ENCODE measurements at places on chromosomes 7 and 10.

GRCh38 chr10:132117636-132118190, 52.0 kb downstream of the JAKMIP3 start:
- no peak for DNase-seq

- DNase-seq = peak; percentile 68
These were observed 162.6 kb upstream of the AKR1E2 start for GRCh38 chr10:4663162-4663992.

DNA sequence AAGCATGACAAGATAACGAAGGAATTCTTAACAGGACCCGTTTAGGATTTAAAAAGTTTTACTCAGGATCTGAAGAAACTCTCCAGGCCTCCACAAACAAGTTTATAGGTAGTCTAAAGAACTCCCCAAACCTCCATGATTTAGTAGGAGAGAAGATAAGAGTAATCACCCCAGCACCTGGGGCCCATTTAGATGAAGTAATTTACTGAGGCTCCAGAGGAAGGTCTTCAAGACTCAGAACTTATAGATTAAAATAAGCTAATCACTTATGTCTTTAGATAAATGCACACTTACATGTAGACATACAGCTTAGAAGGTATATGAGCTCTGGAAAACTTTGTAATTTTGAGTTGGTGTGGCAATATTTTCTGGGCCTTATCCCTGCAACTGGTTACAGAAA, 123.8 kb downstream of the HBP1 start:
- no peak for DNase-seq

DNA sequence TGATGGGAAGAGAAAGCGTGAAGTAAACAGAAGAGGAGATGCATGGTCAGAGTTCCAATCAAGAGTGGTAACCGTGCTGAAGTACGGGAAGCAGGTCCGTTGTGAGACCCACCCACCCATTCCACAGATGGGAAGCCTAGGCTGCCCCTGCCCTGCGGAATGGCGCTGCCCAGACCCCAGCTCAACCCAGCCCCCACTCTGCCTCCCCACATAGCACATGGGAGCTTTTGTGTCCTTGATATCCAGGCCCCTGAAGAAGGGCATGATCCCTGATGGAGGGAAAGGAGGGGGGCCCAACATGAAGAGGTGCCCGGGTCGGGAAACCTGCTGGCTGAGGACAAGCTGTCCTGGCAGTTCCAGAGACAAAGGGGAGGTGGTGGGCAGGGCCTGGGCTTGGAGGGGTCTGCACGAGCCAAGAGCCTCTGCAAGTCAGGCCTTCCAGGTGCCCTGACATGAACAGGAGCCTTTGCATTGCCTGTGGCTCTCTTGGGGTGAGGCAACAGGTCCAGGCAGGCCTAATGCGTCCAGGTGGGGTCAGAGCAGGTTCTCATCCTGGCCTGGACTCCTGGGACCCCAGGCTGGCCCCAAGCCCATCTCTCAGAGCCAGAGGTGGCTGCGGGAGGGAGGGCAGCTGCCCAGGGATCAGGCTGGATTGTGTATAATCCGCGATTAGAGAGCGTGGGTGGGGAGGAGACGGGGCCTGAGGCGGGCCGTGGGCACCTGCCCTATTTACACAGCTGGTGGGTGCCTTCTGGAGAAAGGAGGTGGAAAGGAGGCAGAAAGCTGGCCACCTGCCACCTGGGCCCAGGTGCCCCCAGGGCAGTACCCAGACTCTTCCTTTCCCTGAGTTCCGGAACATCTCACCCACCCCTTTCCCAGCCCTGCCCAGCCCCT, 23.5 kb downstream of the YKT6 start:
- DNase-seq = no peak

GRCh38 chr7:158121441-158122045, 466.1 kb downstream of the PTPRN2 start:
- no peak for DNase-seq

GRCh38 chr7:98881561-98882315, 3.4 kb downstream of the TRRAP start:
- no peak for DNase-seq

DNA sequence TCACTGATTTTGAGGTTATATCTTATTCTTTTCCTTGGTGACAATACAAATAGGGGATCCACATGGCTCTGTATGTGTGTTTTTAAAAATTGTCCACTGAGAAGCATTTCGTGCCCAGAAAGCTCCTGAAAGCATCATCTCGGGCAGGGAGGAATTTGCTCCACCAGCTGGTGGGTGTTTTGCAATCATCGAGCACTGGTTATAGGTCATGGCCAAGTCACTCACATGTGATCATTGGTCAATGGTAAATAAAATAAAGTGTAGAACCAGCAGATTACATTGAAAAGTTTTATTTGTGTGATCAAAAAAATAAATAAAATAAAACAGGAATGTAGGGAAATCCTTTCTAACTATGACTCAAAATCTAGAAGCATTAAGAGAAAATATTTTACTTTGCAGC, 23.0 kb upstream of the SNX13 start:
- DNase-seq = peak; percentile 55

DNA sequence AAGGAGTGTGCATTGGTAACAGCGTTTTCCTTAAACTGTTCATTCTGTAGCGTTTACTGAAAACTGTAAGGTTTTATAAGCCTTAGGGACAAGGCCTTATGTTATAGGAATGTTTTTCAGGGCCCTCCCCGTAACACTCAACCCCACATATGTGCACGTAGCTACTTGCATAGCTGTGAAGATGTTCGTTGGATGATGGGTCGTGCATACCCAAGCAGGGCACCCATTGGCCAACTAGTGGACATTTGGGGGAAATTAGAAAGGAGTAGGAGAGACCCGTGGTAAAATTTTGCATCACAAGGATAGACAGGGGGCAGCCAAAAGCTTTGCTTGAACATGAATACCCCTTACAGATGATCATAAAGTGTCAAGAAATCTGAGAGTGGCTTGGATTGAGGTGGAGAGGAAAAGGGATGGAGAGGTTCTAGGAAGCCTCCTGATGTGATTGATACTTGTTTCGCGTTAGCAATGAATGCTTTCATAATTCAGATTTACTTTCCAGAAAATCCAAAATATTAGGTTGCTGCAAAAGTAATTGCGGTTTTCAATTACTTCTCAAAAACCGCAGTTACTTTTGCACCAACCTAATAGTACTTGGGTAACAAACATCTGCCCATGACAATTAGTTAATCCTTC, 878 bp downstream of the SEC61A2 start:
- DNase-seq = peak; percentile 55

DNA sequence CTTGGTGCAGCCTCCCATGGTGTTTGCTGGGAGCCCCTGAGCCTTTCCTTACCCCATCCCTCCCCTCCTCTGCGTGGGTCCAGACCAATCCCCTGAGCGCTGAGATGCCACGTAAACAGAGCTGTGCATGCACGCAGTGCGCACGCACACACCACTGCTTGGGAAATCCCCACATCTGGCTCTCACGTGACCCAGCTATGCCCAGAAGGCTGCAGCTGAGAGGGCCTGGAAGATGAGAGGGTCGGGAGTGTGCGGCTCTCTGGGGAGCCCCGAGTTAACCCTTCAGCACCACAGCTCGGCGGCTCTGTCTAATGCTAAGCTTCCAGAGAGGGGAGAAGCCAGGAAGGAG, 177.2 kb downstream of the SH3PXD2A start:
- DNase-seq = peak; percentile 90

GRCh38 chr7:50372923-50373322, 68.4 kb downstream of the IKZF1 start:
- DNase-seq = no peak

DNA sequence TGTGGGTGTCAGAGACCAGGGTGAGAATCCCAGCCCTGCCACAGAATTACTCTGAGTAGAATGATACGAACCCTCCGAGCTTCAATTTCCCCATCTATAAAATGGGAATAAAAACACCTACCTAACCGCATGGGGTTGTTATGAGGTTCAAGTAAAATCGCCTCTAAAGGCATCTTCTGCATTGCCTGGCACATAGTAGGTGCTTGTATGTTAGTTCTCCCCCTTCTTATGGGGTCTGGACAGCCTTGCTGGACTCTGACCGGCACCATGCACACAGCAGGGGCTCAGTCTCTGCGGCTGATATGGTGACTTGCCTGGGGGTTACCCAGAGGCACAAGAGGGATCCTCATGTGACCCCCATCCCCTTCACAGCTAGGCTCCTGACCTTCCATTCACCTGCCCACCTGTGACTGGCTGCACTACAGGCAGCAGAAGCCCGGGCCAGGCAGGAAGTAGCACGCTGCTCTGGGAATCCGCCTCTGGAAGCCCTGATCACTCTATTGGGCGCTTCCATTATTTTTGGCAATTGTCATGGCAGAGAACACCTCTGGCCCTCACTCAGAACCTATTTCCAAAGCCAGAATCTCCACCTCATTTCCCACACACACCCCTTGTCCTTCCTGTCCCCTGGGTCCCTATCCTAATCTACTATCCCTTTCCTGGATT, 6.0 kb downstream of the SH3PXD2A start:
- DNase-seq = no peak

- no peak for DNase-seq
These were observed 243.1 kb downstream of the ARL4A start for GRCh38 chr7:12930534-12930933.

DNA sequence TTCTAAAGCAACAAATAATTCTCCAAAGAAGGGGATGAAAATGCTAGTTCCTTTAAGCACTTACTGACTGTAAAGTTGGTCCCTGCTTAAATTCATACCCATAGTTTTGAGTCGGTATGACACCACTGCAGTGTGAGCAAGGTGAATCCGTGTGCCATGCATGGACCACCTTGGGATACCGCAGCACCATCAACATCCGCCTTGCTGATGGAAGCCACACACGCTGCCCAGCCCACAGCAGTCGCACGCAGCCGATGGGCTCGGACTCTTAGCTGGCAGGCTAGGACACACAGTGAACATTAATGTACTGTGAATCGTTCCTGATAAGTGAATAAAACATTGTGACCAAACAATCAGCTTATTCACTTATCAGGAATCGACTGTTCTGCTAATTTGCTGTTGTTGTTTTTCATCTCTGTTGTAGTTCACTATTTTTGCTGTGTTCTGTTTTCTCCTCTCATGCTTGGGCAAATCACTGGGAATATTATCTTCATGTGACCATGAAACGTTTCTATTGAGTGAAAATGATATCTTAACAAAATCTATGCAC, 275.5 kb downstream of the USP6NL start:
- no peak for DNase-seq

DNA sequence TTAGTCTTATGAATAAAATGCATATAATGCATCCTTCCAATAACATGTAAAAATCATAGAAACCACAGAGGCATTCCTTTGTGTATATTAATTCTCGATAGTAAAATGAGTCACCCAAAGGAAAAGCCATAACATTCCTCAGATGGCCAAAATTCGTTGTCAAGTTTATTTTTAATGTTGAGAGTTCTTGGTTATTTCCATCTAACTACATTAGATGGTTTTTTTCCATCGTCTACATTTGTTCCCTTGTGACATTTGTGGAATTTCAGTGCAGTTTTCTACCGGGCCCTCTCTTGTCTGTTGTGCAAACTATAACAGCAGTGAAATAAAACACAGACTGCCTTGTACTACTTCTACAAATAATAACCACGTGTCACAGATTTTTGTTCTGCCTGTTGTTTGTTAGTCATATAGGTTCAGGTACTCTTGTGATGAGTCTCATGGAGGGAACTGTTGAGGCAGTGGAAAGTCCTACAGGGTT, 54.7 kb upstream of the CCAR1 start:
- DNase-seq = no peak

DNA sequence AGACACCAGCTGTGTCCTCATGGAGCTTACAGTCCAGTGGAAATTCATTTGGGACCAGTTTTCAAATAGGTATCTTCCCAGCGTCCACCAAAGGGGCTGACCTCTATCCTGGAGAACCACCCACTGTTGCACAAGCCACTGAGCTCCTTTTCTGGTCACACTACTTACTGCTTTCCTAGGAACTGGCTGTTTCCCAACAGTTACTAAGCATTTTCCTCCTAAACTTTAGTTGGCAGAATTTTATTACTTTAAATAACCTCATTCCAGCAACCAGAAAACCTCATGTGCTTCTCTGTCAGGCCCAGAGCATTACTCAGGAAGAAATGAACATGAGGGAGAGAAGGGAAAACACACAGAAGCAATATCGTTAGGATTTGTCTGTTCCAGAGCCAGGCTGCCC, 183.1 kb downstream of the GPAM start:
- DNase-seq = no peak

DNA sequence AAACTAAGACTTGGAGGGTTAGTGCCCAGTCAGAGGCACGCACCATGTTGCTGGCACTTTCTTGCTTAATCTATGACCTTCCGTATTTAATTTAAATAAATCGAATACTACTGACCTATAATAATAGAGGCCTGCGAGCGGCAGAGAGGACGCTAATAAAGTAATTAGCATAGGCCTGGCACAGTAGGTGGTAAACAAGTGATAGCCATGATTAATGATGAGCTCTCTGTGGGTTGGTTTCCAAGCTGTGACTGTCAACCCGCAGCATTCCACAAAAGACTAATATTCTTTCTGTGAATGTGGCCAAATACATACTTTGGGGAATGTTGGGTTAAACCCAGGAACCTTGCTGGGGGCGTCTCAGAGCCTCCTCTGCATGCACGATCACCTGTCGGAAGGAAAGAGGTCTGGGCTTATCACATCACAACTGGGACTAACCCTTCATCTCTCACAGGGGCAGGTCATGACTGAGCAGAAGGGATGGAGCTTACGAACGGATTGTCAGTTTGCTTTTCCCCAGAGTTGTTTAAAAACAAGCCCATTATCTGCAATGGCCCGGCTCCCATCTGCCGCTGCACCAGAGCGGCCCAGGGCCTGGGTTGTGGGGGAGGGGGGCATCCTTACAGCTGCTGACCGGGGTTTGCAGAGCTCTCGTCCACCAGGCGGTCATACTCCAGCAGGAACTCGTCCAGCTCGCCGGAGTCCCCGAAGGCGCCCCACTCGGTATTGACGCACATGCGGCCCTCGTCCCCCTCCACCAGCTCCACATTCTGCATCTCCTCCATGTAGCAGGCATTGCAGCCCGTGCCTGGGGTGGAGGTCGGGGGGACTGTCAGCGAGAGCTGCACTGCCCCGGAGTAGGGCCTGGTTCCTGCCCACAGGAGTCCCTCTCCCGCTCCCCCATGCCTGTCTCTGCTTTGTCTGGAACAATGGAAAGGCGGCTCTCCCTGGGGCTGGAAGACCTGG, 6.2 kb upstream of the MYL7 start:
- DNase-seq = no peak

DNA sequence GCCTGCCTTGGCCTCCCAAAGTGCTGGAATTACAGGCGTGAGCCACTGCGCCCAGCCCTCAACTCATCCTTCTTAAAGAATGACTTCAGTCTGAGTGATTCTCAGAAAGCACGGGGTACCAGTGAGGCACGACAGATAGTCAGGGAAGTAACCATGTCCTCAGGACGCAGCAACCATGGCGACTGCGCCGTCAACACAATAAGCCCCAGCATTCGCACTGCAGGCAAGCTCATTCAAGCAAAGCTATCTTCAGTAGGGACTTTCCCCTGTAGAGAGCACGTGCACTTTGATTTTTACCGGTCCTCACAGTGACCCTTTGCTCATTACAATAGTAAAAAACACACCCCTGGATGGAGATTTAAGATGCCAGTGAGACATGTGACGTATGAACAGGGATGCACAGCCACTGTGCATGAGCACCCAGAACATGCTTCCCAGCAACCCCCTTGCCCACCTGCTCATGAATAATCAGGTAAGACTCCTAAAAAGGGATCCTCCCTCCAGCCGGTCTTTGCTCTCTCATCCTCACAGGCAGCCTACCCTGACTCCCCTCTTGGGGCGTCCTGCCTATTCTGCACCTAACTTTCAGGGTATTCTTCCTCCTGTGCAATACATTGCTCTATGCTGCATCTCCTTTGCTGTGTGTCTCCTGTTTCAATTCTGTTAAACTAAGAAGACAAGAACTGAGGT, 9.1 kb downstream of the WDR86 start:
- no peak for DNase-seq
